Activated naive CD4-positive, alpha-beta T cell treated with anti-CD3 and anti-CD28 coated beads, Interleukin-2, amount 10 ng/mL, durations not matched to agents 7 days and 5 days (primary cell): ENCODE measurements at places on chromosomes 12 and 14.

DNA sequence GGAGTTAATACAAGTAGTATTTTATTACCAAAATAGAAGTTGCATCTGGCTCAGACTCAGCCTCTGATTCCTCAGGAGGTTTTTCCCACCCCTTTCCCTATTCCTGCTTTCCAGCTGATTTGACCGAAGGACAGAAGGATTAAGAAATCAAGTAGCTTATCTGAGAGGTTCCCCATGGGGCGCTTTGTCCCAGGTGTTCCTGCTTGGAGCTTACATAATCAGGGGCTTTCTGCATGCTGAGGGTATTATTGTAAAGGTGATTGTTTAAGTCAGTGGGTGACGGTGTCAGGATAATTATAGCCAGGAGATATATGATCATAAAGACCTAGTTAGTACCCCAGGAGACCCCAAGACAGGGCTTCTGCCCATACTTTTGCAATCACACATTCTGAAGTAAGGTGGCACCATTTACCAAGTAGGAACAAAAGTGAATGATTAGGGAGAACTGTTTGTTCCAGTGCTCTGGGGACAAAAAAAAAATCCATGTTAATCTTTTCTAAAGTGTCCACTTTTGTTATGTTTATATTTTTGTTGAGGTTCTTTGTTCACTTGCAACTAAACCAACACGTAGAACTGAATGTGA lies 921.3 kb downstream of the NRXN3 start:
- DNase-seq, result no peak

GRCh38 chr12:29888777-29889176 lies 105.0 kb upstream of the TMTC1 start:
- no peak for DNase-seq

DNA sequence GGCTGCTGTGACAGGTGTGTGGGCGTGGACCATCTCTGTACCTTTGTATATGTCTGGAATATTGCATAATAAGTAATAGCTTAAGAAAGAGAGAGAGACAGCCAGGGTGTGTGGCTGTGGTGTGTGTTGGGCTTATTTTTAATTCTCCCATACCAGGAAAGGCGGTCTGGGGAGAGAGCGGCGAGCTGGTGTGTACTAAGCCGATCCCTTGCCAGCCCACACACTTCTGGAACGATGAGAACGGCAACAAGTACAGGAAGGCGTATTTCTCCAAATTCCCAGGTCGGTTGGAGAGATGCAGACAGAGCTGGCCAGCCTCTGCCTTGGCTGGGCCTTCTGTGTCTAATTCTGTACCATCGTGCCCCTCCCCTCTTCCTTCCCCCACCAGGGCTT lies 63.9 kb downstream of the AACS start:
- no peak for DNase-seq

- DNase-seq, result no peak
Observed at GRCh38 chr14:50733494-50733893, 65.4 kb upstream of the SAV1 start.

GRCh38 chr12:131736446-131737149 lies 25.7 kb downstream of the SFSWAP start:
- DNase-seq, result no peak

- no peak for DNase-seq
Observed at GRCh38 chr12:27810756-27811155, 30.7 kb upstream of the MANSC4 start.

GRCh38 chr14:63030113-63030512 lies 15.1 kb downstream of the KCNH5 start:
- DNase-seq, result no peak

GRCh38 chr12:40300490-40300889 lies 75.7 kb downstream of the LRRK2 start:
- DNase-seq, result no peak

DNA sequence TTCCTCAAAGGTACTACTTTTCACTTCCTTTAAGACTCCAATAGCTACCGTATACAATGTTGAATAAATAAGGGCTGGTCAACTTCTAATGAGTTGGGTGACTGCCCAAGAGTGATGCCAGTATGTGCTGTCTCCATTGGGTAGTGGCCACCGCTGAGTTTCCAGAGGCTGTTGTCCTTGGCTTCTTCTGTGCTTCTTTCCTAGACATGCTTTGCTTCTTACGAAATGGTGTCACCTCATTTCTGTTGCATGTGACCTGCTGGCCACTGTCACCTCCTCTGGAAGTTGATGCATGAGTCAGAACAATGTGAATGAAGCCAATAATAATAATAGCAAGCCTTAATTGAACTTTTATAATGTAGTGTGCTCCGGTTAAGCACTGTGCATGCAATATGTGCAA lies 7.5 kb upstream of the NID2 start:
- no peak for DNase-seq

GRCh38 chr14:31894351-31894750 lies 182.8 kb upstream of the ARHGAP5 start:
- DNase-seq, result no peak

DNA sequence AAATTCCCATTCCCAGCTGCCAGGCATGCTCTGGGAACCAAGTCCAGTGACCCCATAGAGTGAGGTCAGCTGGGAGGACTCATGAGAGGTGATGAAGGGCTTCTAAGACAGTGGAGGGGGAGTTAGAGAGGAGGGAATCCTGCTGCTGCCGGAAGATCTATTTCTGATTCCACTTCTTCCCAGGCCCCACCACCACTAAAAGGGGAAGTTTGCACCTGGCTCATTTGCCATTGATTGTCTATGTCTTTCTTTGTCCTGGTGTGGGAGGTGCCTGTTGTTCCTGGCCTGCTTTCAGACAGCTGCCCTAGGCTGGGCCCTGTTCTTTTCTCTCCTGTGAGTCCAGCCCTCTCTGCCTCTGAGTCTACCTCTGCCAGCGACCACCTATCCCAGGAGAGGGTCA lies 3.0 kb upstream of the KRT6A start:
- DNase-seq, result no peak

DNA sequence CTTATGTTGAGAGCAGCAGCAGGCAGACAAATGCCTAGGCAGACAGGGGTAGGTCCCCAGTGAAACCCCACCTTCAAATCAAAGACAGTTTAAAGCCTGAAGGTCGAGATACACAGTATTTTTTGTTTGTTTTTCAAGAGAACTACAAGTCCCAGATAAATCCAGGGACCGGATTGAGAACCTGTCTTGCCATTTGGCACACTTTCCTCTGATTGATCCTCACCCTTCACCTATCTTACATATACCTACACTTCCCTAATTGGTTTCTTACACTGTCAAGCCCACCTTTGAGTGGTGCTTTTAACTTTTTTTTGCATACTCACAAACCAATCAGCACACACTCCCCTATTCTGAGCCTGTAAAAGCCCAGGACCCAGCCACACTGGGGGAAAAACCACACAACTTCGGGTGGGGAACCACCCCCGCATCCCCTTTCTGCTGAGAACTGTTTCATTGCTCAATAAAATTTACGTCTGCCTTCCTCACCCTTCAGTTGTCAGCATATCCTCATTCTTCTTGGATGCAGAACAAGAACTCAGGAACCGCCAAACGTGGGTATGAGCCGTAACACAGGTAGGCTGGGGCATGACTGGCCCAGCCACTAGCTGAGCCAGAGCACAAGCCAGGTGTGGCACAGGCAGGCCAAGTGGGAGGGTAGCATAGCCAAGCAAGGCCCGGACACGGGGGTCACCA lies 11.1 kb downstream of the DICER1 start:
- no peak for DNase-seq

GRCh38 chr14:64092940-64093339 lies 201.2 kb downstream of the ESR2 start:
- DNase-seq, result no peak

- DNase-seq, result no peak
Observed at GRCh38 chr14:36996133-36996856, 176.1 kb downstream of the SLC25A21 start.

- no peak for DNase-seq
Observed at GRCh38 chr14:76669770-76670169, 91.5 kb upstream of the VASH1 start.

- no peak for DNase-seq
Observed at GRCh38 chr12:132278401-132279183, 50.8 kb downstream of the GALNT9 start.

GRCh38 chr12:20625531-20625930 lies 69.6 kb upstream of the SLCO1C1 start:
- no peak for DNase-seq

GRCh38 chr12:45557016-45557415 lies 172.5 kb upstream of the ARID2 start:
- DNase-seq, result no peak

DNA sequence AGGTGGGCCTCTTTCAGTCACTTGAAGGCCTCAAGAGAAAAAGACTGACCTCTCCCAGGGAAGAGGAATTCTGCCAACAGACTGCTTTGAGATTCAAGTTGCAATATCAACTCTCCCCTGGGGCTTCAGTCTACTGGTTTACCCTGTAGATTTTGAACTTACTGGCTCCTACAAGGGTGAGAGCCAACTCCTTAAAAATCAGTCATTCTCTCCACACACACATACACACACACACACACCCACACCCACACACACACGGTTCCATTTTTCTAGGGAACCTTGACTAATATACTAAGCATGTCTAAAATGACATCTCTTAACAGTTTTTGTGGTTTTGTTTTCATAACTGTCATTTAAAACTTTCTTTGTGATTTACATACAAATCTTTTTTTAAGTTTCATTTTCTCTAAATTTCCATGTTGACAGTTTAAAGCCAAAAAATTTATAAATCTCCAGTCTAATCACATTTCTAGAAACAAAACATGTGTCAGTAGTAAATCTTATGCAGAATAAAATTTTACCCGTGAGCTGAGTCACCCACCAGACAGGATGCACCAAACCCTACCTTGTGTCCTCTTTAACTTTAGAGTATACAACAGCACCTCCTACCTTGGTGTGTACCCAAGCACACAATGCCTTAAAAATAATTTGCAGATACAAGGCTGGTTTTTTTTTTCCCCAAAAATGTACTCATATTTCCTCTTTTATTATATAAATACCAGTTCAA lies 394.6 kb downstream of the AEBP2 start:
- DNase-seq, result no peak

GRCh38 chr14:99077076-99077843 lies 194.7 kb downstream of the BCL11B start:
- no peak for DNase-seq

GRCh38 chr12:15987696-15988095 lies 76.6 kb downstream of the DERA start:
- DNase-seq, result no peak

- no peak for DNase-seq
Observed at GRCh38 chr12:129379076-129379804, 524.6 kb downstream of the TMEM132D start.

GRCh38 chr14:43872222-43872621 lies 634.9 kb downstream of the FSCB start:
- no peak for DNase-seq

GRCh38 chr14:23950411-23951135 lies 3.0 kb upstream of the DHRS4 start:
- DNase-seq, result no peak
